Daoy (cell line): ENCODE measurements at places on chromosomes 11 and 22. TPM values are rescaled to one million over a fixed set of nuclear protein-coding genes. Genes with fewer than 3 reads are reported as not detected.

DNA sequence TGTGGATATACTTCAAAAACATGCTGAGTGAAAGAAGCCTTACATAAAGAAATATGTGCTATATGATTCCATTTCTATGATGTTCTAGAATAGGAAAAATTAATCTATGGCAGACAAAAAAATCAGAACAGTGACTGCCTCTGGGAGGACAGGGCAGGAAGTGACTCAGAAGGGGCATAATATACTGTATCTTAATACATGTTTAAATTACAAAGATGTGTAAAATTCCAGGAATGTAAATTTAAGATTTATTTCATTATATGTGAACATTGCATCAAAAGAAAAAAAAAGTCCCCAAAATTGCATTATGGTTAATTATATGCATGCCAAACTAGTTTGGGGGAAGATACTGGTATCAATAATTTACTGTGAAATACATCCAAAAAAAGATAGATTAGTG is 32.2 kb downstream of the SBF2 start:
- no peak for DNase-seq

DNA sequence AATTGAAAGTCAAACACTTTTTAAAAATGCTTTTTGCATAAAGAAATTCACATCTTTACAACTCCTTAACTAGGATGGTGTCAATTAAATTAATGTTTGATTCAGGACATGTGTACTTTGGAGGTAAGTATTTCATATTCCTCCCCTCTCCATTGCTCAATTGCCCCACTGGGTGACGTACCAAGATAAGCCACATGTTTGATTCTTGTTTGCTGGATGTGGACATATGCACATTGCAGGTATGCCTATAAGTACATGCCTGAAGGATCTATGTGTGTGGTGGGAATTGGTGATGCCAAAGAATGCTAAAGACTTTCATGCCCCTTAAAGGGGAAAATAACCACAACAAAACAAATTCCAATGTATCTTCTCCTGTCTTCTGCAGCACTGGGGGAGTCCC is 5.8 kb downstream of the CD44 start:
- peak; percentile 56 for DNase-seq

The CARD18 gene
- 0.80 and 1.0 TPM in 2 replicates for total RNA-seq

The LRRN4CL gene
- total RNA-seq, result 0.98 TPM in 1 of 2 replicates, not detected in the other
